ENCODE measurements at places on chromosomes 3 and 15. TPM values are rescaled to one million over a fixed set of nuclear protein-coding genes. Genes with fewer than 3 reads are reported as not detected.

GRCh38 chr3:138949445-138950005, 2.5 kb downstream of the FOXL2NB start:
- DNase-seq, result no peak
- H3K4me3 ChIP-seq, result no peak overlapping the region
- peaks cover 70% of the 10 kb centered on the region for H3K27me3 ChIP-seq
- H3K4me1 ChIP-seq, result peaks cover 26% of the 10 kb centered on the region
- no peak overlapping the region for H3K27ac ChIP-seq

DNA sequence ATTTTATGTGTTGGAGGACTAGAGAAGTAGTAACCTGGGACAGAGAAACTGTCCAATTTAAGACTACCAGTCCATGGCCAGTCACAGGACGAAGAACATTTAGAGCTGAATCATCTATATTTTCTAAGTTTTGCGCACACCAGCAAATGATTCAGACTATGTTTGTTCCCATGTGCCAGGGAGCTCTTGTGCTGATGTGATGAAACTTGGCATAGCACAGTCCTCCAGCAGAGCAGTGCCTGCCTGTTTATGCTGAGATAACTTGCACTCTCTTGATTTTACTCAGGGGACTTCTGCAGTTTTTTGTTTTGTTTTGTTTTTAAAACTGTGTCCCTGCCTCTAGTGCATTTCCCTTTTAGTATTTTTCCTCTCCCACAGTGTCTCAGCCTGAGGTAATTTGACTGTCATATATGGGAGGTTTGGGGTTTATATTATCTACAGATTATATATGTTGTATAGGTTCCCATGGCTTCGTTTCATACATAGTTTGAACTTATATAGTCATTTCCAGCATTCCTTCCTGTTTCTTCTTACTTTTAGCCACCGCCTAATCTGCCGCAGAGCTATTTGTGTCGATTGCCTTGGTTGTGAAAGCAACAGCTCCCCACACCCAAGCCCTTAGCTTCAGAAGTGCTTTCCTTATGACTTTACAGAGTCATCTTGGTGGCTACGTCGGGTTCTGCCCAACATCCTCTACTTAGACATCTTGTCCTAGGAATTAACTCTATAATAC, 45.5 kb downstream of the PPM1L start:
- H3K27me3 ChIP-seq, result peaks cover 3% of the 10 kb centered on the region
- H3K27ac ChIP-seq, result peak overlapping the region; percentile 87
- peak overlapping the region; percentile 46 for H3K4me3 ChIP-seq
- peaks cover 27% of the 10 kb centered on the region for H3K4me1 ChIP-seq

DNA sequence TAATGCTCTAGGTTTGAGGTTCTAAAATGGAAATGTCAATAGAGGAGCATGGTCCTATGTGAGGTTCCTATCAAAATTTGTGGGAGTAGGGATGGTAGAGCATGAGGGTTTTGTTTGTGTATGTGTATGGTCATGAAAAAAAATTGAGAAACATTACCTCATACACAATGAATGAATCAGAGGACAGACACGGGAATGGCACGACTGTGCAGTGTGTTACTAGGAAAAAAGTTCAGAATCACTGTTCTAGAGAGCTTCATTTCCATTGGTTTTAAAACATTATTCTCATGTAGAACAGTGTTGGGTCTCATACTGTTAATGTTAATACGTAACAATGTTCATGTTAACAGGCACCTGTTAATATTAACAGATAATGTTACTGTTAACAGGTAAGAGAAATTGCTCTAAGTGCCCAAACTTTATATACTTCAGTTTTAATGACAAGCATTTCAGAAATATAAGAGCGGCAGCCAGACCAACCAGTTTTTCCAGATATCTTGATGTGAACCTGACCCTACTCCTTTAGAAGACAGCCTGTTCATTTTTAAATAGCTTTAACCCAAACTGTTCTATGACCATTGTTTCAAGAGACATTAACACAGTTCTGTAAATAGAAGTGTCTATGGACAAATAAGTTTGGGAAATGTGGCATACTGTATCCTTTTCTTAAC, 48.0 kb downstream of the SLC15A2 start:
- no peak overlapping the region for H3K27ac ChIP-seq
- H3K27me3 ChIP-seq, result no peaks in the 10 kb centered on the region
- DNase-seq, result no peak
- no peaks in the 10 kb centered on the region for H3K4me1 ChIP-seq

DNA sequence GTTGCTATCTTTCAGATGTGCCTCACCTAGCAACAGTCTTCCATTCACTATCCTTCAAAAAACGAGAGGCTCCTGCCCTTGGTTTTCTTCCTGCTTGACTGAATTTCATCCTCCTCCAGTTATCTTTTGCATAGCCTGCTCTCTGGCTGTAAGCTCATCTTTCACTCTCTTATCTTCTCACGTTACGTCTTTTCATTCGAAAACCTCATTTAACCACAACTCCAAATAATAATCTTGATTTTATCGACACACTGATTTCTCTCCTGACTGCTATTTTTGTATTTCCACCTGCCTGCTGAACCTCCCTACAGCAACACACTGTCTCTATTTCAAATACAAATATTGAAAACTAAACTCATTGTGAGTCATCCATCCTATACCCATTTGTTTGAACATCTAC, 230.7 kb upstream of the TMC3 start:
- peaks cover 1% of the 10 kb centered on the region for H3K27me3 ChIP-seq
- H3K36me3 ChIP-seq, result no peaks in the 10 kb centered on the region
- H3K4me3 ChIP-seq, result no peak overlapping the region
- DNase-seq, result no peak
- no peaks in the 10 kb centered on the region for H3K4me1 ChIP-seq

DNA sequence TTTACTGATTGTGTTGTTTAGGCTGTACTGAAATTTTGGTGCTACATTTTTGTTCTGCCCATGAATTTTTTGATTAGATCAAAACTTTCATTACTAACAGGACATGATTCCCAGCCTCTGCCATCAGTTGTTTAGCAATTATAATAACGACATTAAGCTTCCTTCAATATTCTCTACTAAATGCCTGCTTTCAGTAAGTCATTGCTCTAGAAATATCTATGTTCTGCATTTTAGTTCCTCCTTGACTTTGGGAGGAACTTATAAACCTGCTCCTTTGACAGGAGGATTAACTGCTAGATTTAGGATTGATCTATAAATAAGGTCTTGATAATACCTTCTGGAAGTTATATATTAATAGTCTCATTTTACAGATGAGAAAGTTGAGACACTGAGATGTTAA, 269.1 kb downstream of the RAP2B start:
- no peaks in the 10 kb centered on the region for H3K27me3 ChIP-seq
- no peak overlapping the region for H3K27ac ChIP-seq
- no peak overlapping the region for H3K4me3 ChIP-seq
- DNase-seq, result no peak

DNA sequence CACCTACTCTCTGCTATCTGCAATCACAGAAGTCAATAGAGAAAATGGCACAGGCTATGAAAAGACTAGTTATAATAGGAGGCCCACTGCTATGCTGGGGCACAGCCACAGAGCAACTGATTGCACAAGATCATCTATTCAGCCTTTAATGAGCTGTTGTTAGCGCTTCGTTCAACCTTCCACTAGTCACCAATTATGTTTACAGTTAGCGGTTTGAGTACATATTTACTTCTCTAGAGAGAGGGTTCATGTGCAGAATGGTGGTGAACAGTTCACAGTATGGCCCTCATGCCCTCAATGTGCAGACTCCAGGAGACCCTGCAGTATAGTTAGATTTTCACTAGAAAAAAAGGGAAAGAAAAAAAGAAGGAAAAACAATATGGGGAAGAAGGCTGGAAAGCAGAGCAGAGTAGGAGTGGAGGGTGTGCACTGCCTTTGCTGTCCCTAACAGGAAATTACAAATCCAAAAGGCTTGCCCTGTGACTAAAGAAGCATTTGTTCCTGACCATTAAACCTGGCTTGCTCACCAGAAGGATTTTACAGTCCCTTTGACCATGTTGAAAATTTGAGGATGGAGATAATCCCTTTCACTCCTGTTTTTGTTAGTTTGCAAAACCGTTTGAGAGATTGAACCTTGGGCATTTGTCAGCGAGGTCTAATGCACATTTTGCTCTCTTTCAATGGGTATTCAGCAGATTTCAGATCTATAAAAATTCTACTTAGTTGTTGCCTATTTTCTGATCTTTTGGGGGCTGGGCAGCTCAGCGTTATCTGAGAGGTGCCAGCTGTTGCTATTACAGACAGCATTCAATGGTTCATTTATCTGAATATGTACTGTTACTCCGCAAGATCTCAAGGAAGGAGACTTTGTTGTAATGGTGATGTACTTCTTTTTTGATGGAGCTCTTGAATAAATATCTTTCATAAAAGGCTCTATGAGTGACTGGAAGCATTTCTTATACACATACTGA, 296.1 kb downstream of the LSAMP start:
- H3K4me3 ChIP-seq, result no peak overlapping the region
- no peaks in the 10 kb centered on the region for H3K27me3 ChIP-seq
- H3K36me3 ChIP-seq, result no peaks in the 10 kb centered on the region
- DNase-seq, result no peak
- no peaks in the 10 kb centered on the region for H3K4me1 ChIP-seq
- no peak overlapping the region for H3K27ac ChIP-seq

DNA sequence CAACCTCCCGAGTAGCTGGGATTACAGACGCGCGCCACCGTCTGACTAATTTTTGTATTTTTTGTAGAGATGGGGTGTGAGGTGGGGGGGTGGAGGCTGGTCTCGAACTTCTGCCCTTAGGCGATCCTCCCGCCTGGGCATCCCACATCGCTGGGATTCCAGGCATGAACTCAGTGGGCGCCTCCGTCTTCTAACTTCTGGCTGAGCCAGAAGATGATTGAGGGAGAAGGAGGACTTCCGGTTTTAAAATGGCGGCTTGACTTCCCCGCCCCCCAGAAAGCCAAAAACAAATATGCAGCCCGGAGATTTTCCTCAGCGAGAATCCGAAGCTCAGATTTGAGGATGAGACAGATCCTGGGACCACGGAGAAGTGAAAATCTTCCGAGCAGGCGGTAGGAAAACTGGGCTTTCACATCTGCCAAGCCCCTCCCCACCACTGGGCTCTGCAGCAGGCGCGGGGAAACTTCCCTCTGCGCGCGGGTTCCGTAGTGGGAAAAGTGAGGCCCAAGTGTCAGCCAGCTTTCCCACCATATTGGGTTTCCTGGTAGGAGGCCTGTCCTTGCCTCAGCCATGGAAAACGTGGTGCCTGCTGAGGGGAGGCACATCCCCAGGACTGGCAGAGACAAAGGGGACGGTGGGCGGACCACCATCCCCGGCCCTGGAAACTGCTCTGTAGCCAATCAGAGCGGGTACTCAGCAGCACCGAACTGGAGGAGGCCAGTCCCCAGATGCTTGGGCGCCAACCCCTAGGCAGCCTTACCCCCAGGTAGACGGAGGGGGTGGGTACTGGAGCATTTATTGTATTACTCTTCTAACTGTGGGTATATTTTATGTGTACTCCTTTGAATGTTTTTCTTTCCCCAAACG, 17.3 kb downstream of the CHST14 start:
- no peak overlapping the region for H3K27ac ChIP-seq
- peaks cover 4% of the 10 kb centered on the region for H3K4me1 ChIP-seq
- peaks cover 4% of the 10 kb centered on the region for H3K27me3 ChIP-seq
- H3K4me3 ChIP-seq, result no peak overlapping the region
- DNase-seq, result no peak
- no peaks in the 10 kb centered on the region for H3K36me3 ChIP-seq

DNA sequence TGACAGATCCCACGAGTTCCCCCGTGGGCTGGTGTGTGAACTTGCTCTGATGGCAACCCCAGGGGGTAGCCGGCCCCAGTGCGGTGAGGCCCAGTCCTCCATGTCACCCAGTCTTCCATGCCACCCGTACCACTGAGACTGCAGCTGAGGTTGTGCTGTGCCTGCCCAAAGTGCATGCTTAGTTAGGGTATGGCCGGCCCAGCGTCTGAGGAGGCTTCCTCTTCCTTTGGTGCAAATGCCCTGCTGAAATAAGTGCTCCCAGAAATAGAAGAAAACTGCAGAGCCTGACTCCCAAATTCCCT, 31.5 kb downstream of the MGLL start:
- peaks cover 31% of the 10 kb centered on the region for H3K27me3 ChIP-seq
- H3K4me1 ChIP-seq, result peaks cover 8% of the 10 kb centered on the region
- H3K36me3 ChIP-seq, result no peaks in the 10 kb centered on the region
- no peak for DNase-seq

GRCh38 chr15:92971081-92971480, 71.0 kb downstream of the CHD2 start:
- H3K4me1 ChIP-seq, result peaks cover 9% of the 10 kb centered on the region
- H3K4me3 ChIP-seq, result no peak overlapping the region
- no peak for DNase-seq
- H3K27me3 ChIP-seq, result no peaks in the 10 kb centered on the region

GRCh38 chr3:164515256-164515655, 563.0 kb downstream of the SI start:
- H3K36me3 ChIP-seq, result no peaks in the 10 kb centered on the region
- no peaks in the 10 kb centered on the region for H3K4me1 ChIP-seq
- no peak overlapping the region for H3K27ac ChIP-seq
- no peak for DNase-seq
- no peak overlapping the region for H3K4me3 ChIP-seq

GRCh38 chr3:41272667-41273066, 73.4 kb downstream of the CTNNB1 start:
- H3K4me1 ChIP-seq, result no peaks in the 10 kb centered on the region

- peaks cover 27% of the 10 kb centered on the region for H3K4me1 ChIP-seq
- no peak overlapping the region for H3K4me3 ChIP-seq
- no peak overlapping the region for H3K27ac ChIP-seq
- H3K27me3 ChIP-seq, result peaks cover 14% of the 10 kb centered on the region
- DNase-seq, result no peak
- no peaks in the 10 kb centered on the region for H3K36me3 ChIP-seq
Measured at GRCh38 chr3:56987238-56987895, 73.1 kb upstream of the SPATA12 start.

DNA sequence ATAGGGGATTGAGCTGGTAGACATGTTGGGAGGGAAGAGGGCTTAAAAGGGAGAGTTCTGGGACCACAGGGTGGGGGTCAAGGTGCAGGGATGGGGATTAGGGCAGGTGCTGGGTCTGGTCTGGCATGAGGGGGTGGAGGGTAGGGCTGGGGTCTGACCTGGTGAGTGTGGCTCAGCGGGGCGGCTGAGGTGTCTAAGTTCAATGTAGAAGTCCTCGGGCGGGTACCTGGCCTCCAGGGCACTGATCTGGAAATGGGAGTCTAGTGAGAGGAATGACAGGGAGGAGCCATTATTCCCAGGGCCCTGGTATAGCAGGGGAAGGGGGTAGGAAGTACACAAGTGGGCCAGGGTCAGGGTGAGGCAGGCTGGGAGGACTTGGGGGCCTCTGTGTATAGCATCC, 39.6 kb downstream of the RAB11A start:
- no peaks in the 10 kb centered on the region for H3K4me1 ChIP-seq
- H3K36me3 ChIP-seq, result peaks cover under 1% of the 10 kb centered on the region
- H3K27me3 ChIP-seq, result no peaks in the 10 kb centered on the region
- no peak for DNase-seq

HRH1 gene
- 0.25 TPM for total RNA-seq

IL5RA gene
- not detected for total RNA-seq

DAZL gene
- total RNA-seq, result not detected

CCDC51 gene
- 11.6 TPM for total RNA-seq

ADAMTSL3 gene
- total RNA-seq, result not detected

CHRM5 gene
- not detected for total RNA-seq

CLDN18 gene
- not detected for total RNA-seq

SERPINI2 gene
- not detected for total RNA-seq

PLOD2 gene
- 0.10 TPM for total RNA-seq

Measured in activated CD4-positive, alpha-beta T cell treated with anti-CD3 and anti-CD28 coated beads, Interleukin-2, amount 10 ng/mL, durations not matched to agents 7 days and 5 days (primary cell).